ENCODE measurements at places on chromosomes 4 and X.
A peak's percentile ranks its signal among the peaks of the same experiment; 100 is the strongest.

- no peak for DNase-seq
Measured at GRCh38 chrX:124362072-124362471, 15.7 kb downstream of the SH2D1A start.

DNA sequence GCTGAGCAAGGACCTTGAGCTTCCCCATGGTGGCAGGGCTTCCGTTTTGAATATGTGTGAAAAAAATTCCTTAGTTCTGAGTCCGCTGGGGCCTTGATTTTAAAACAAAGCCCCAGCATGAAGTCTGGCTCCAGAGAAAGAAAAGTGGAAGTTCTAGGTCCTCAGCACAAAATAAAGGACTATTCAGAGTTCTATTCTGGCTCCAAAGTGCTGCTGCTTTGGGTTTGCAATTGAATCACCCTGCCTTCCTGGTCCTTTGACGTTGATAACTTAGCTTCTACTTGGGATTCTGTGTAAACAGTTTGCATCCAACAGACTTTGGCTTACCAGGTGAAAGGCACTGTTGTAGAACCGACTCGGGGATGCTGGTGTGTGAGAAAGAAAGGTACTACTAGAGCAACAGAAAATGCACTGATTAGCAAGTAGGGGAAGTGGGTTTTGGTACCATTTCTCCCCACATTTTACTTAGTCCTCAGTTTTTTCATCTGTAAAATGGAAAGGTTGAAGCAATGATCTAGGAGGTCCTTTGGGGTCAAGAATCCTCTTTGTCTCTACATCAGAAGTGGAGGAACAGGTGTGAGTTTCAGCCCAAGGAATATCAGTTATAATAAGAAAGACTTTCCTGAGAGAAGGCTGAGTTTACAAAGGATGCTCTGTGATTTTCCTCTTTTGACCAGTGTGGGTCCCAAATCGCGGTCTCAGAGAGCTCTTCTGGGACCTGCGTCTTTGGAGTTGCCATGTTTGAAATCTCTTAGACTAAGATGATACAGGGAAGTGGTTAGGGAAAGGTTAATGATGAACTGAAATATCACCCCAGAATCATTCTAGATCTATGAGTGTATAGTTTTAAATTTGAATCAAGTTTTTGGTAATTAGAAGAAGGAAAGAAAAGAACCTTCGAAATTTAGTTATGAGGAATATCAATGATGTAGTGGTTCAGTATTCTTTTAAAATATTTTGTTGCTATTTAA lies 28.2 kb downstream of the IGFBP7 start:
- DNase-seq: no peak

DNA sequence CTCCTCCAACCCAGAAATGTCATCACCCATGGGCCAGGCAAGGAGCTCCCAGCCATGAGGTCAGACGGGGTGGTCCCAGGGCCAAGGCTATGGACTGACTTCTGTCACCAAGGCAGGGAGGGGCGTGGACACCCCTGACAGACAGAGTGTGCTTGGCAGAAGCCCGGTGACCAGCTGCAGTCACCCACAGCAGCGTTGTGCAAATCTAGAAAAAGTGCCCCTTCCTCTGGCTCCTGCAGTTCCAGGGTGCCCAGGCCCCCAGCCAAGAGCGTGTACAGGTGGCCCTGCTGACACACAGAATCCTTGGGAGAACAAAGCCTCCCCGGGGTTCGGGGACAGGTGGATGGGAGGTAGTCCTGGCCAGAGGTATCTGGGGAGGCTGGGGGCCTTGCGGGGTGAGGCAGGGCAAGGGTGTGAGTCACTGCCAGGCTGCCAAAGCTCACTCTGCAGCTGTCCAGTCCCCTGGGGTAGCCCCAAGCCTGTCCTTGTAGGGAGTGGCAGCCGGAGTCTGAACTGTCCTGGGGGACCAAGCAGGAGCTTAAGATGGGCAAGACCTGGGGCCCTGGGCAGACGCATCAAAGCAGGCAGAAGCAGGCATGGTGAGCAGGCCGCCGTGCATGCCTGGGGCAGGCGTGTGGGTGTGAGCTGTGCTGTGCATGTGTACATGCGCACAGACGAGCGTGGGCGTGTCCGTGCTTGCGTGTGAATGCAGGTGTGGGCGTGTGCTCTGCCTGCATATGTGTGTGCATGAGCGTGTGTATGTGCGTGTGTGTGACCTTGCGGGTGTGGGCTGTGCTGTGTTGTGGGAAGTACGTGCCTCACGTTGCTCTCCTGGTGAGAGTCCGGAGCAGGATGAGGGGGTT lies 3.3 kb downstream of the MYL5 start:
- no peak for DNase-seq

DNA sequence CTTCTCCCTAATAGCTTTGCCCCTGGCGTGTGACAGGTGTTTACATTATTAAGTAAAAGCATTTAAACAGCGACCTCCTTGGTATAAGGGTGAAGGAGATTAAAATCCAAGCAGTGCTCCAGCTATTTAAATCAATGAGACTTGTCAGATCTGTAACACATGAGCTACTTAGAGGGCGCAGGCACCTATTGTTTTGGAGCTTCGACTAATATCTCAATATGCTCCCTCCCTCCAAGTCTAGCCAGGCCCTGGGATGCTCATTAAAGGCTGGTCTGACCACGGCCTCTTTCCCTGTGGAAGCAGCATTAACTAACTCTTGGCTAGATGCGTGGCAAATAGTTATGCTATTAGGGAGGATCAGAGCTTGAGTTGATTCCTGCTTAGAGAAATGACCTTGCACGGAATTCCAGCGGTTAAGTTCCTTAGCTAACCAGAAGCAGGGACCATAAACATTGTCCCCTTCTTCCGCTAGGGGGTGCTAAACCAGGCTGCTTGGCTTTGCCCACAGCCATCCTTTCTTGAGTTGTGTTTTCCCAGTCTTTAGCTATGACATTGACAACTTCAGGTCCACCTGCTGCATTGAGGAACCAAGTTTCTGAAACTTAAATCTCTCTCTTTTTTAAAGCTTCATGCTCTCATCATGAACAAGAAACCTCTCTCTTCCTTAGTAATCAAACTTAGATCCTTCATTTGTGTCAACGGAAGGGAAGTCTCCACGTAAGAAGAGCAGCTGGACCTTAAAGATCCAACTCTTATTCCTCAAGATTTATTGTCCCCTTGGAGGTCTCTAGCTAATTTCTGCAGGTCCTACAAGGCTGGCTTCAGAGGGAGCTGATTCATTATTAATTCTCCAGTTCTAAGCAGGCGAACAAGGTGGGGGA lies 80.7 kb upstream of the IGFBP7 start:
- no peak for DNase-seq

- no peak for DNase-seq
Measured at GRCh38 chr4:71025654-71026053, 32.2 kb downstream of the DCK start.

DNA sequence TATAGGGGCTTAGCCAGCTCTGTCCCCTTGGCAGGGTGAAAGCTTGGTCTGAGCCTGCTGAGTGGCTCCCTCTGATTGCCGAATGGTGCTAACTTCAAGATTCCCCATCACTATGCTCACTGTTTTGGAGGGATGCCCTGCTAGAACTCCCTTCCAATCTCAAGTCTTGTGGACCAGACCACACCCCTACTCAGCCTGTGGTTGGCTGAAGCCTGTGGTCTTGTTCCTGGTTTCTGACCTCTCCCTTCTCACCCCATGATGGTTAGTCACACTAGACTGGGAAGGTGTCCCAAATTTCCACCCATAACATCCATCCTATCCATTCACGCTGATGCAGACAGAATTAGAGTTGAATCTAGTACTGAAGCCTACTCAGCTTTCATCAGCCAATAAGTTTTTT lies 184.7 kb upstream of the NDP start:
- DNase-seq: no peak

DNA sequence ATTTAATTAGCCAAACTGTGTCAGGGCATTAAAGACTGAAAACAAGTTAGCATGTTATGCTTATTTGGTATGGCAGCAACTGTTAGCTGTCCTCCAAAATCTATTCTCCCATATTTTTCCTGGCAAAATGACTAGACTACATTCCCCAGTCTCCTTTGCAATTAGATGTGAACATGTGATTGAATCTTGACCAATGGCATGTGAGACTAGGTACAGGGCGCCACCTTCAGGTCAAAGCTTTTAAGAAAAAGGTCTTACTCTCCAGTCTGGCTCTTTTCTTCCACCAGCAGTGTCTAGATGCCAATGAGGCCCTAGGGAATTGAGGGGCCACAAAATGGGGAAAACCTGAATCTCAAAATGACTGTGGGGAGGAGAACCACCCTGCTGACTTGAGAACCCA lies 408.2 kb downstream of the SMARCA1 start:
- peak; percentile 17 for DNase-seq

DNA sequence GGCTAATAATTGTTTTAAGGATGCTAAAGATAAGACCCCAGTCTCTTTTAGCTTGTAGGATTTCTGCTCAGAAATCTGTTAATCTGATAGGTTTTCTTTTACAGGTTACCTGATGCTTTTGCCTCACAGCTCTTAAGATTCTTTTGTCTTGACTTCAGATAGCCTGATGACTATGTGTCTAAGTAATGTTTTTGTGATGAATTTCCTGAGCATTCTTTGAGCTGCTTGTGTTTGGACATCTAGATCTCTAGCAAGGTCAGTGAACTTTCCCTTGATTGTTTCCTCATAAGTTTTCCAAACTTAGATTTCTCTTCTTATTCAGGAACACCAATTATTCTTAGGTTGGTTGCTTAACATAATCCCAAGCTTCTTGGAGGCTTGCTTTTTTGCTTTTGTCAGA lies 104.1 kb downstream of the ZNF518B start:
- no peak for DNase-seq

- no peak for DNase-seq
Measured at GRCh38 chr4:79540143-79540542, 132.1 kb upstream of the GK2 start.

DNA sequence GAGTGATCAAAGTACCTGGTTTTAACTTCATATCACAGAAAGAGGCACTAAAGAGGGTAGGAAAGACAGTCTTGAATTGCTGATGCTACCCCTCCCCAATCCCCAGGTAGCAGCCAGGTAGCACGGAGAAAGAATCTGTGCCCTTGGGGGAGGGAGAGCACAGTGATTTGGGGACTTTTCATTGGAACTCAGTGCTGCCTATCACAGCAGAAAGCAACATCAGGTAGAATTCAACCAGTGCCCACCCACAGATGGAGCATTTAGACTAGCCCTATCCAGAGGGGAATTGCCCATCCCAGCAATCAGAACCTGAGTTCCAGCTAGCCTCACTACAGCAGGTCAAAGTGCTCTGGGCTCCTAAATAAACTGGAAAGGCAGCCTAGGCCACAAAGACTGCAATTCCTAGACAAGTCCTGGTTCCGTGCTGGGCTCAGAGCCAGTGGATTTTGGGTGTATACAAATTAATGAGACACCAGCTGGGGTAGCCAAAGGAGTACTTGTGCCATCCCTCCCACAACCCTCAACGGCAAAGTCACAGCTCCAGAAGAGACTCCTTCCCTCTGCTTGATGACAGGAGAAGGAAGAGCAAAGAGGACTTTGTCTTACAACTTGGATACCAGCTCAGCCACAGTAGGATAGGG lies 228.1 kb downstream of the THOC2 start:
- no peak for DNase-seq

DNA sequence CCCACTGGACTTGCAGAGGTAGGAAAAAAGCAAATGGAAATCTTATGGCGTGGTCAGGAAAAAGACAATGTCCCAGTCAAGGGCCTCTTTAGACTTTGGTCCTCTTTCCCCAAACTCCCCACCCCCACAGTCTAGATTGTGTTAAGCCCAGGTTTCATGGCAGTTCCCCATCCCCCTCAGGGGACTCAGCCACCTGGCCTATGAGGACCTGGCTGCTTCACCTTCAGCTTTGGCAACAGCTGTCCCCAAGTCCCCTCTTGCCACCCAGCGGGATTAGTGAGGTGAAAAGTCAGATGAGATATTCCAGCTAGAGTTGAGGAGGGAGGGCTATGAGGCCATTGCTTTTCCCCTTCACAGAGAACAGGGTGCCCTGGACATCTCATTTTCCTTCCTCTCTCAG lies 457 bp downstream of the RIPPLY1 start:
- no peak for DNase-seq

GRCh38 chr4:112327965-112328733 lies 31.0 kb downstream of the ALPK1 start:
- no peak for DNase-seq
